ENCODE measurements at places on chromosomes 13 and 19. TPM values are rescaled to one million over a fixed set of nuclear protein-coding genes. Genes with fewer than 3 reads are reported as not detected.
A peak's percentile ranks its signal among the peaks of the same experiment; 100 is the strongest.

- H3K36me3 ChIP-seq, result no peaks in the 10 kb centered on the region
- no peaks in the 10 kb centered on the region for H3K4me1 ChIP-seq
- no peaks in the 10 kb centered on the region for H3K27me3 ChIP-seq
- H3K4me3 ChIP-seq, result no peak overlapping the region
These were observed 92.9 kb upstream of the SGCG start for GRCh38 chr13:23087880-23088279.

DNA sequence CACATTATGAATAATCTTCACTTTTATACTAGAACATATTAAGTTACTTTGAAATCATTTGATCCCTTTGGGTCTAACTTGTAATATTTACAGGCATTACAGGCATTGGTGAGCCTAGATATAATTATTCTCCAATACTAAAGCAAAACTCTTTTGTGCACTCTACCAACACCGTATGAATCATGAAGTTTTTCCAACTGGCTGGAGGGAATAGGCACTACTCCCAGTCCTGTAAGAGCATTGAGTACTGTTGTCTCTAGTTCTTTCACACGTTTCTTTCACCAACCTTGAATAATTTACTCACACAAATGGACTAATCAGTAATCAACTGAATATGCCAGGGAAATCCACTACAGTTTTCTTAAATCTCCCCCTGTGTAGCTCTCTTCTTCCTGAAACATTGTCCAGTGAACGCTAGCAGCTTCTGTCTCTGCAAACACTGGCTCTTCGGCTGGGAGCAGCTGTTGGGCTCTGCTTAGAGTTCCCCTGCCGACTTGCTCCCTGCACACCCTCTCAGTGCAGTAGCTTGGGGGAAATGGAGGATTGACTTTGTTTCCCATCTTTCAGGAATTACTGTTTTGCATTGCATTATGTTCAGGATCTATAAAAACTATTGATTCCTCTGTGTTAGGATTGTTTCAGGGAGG lies 476.7 kb downstream of the RFC3 start:
- no peaks in the 10 kb centered on the region for H3K4me1 ChIP-seq
- H3K27ac ChIP-seq, result no peak overlapping the region

DNA sequence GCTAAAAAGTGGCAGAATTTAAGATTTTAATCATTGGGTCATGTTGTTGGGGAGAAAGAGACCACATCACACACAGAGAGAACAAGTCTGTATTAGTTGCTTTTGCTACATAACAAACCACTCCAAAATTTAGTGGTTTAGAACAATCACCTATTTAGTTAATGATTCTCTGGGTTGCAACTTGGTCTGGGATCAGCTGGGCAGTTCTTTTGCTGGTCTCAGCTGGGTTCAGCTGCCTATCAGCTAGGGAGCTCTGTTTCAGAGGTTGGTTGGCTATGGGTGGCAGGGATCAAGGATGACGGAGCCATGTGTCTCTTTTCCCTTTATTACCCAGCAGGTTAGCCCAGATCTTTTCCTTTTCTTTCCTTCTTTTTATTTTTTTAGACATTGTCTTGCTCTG lies 8.9 kb downstream of the PINLYP start:
- H3K36me3 ChIP-seq, result no peaks in the 10 kb centered on the region
- no peak for DNase-seq
- H3K27me3 ChIP-seq, result no peaks in the 10 kb centered on the region
- no peak overlapping the region for H3K27ac ChIP-seq

- no peaks in the 10 kb centered on the region for H3K4me1 ChIP-seq
- H3K36me3 ChIP-seq, result no peaks in the 10 kb centered on the region
- no peak overlapping the region for H3K4me3 ChIP-seq
- DNase-seq, result no peak
- H3K27ac ChIP-seq, result no peak overlapping the region
These were observed 10.2 kb downstream of the ENOX1 start for GRCh38 chr13:43776501-43777079.

The IGFL1 gene
- total RNA-seq, result not detected

The RGS9BP gene
- total RNA-seq, result 0.89 TPM

GRCh38 chr13:56975647-56976046 lies 165.1 kb upstream of the PRR20A start:
- no peak overlapping the region for H3K27ac ChIP-seq
- no peaks in the 10 kb centered on the region for H3K27me3 ChIP-seq
- no peak overlapping the region for H3K4me3 ChIP-seq
- no peaks in the 10 kb centered on the region for H3K36me3 ChIP-seq
- no peak for DNase-seq
- no peaks in the 10 kb centered on the region for H3K4me1 ChIP-seq

DNA sequence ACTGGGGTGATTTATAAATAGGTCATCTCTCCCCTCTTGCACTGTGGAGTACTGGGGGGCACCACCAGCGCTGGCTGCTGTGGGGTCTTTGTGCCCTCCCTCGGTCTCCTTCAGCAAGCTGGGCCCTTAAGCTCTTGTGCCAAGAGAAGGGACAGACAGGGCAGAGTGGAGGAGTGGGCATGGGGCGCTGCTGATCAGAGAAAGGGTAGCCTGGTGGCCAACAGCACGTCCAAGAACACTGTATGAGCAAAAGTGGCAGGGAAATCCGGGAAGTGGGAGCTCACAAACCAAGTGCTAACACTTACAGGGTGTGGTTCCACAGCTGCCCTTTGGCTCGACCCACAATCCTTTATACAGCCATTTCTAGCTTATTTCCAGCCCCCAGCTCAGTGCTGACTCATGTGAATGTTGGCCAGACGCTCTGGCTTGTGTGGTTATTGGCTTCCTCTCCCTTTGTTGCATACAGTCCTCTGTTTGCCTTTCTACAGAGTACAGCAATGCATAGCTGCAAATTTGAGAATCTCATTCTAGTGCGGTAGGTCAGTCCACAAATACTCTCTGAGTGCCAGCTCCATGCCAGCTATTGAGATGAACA lies 298.8 kb downstream of the SHISA2 start:
- no peaks in the 10 kb centered on the region for H3K36me3 ChIP-seq
- no peak for DNase-seq
- no peaks in the 10 kb centered on the region for H3K4me1 ChIP-seq
- no peak overlapping the region for H3K4me3 ChIP-seq
- H3K27ac ChIP-seq, result no peak overlapping the region

GRCh38 chr13:94708031-94708859 lies 4.1 kb downstream of the SOX21 start:
- no peak for DNase-seq
- no peak overlapping the region for H3K4me3 ChIP-seq

DNA sequence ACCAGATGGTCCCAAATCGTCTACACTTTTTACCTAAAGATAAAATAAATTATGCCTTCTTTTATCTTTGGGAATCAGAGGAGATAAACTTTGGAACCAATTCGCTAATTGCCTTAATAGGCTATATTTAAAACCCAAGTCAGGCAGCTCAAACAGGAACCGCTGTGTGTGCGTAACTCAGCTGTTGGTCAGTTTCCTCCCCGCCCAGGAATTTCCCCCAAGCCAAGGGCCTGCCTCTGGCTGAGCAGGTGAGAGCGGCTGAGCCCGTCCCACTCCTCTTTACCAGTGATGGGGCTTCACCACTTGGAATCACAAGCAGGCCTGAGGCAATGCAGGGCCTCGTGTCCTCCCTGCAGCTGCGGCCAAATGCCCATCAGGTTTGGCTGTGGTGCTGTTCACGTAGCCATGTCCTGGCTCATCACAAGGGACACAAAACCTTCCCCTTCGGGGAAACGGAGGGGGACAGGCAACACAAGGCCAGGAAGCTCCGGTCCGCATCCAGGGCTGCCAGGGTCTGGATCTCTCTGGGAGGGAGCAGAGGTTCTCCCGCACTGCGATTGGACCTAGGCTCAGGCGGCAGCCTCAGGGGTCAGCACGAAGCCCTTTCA lies 503 bp upstream of the SLC7A9 start:
- H3K27me3 ChIP-seq, result no peaks in the 10 kb centered on the region
- H3K27ac ChIP-seq, result no peak overlapping the region
- H3K4me1 ChIP-seq, result no peaks in the 10 kb centered on the region
- H3K4me3 ChIP-seq, result no peak overlapping the region
- H3K36me3 ChIP-seq, result no peaks in the 10 kb centered on the region
- DNase-seq, result no peak

GRCh38 chr19:7658219-7658686 lies 10.6 kb upstream of the RETN start:
- no peaks in the 10 kb centered on the region for H3K27me3 ChIP-seq
- peak; percentile 70 for DNase-seq
- no peaks in the 10 kb centered on the region for H3K36me3 ChIP-seq

The MPND gene
- 24.7 TPM for total RNA-seq

DNA sequence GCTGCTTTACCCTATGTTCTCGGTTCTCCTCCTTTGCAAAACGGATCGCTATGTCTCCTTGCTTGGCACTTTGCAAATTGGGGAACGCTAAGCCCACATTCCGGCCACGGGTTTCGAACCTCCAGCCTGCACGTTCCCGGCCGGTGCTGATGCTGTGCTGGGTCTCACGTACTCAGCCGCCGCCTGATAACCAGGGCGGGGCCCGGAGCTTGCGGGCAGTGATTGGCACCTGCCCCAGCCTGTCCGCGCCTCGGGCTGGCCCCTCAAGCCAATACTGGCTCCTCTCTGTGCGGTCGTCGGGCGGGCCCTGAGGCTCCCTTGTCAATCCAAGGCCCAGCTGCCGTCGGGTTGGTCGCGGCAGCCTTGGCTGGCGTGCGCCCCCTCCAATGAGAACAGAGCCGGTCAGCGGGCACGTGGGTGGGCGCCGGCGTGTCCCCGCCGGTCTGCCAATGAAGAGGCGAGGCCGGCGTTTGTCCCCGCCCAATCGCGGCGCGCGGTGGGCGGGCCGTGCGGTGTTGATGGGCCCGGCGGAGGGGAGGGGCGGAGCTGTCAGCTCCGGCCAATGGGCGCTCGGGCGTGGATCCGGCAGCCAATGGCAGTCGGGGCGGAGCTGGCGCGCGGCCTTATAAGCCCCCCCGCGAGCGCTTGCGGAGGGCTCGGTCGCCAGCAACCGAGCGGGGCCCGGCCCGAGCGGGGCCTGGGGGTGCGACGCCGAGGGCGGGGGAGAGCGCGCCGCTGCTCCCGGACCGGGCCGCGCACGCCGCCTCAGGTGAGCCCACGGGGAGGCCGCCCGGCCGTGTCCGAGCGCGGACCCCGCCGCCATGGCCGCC lies at the start of gene KDM4B:
TSS of gene KDM4B (plus strand) at position 652 of the 830 bp plus-strand sequence. CDS start 63,778 bp downstream, outside the sequence.
- H3K4me3 ChIP-seq, result peak within 1 kb of the TSS; percentile 66
- peak within 1 kb of the TSS; percentile 42 for H3K27ac ChIP-seq
- peaks cover 37% of the 10 kb centered on the region for H3K4me1 ChIP-seq
- DNase-seq, result peak; percentile 100

The LRRC25 gene
- total RNA-seq, result 0.73 TPM

GRCh38 chr13:35838356-35838755 lies 292.8 kb downstream of the DCLK1 start:
- DNase-seq, result no peak
- H3K36me3 ChIP-seq, result no peaks in the 10 kb centered on the region
- H3K4me3 ChIP-seq, result no peak overlapping the region
- H3K27me3 ChIP-seq, result no peaks in the 10 kb centered on the region
- H3K27ac ChIP-seq, result no peak overlapping the region
- H3K4me1 ChIP-seq, result no peaks in the 10 kb centered on the region

- no peaks in the 10 kb centered on the region for H3K27me3 ChIP-seq
- H3K36me3 ChIP-seq, result peaks cover 41% of the 10 kb centered on the region
- peaks cover 30% of the 10 kb centered on the region for H3K4me1 ChIP-seq
- H3K27ac ChIP-seq, result peak overlapping the region; percentile 78
- DNase-seq, result no peak
These were observed 2.2 kb downstream of the TRIM28 start for GRCh38 chr19:58546019-58546530.

- H3K4me1 ChIP-seq, result peaks cover 3% of the 10 kb centered on the region
- H3K36me3 ChIP-seq, result peaks cover 24% of the 10 kb centered on the region
- H3K4me3 ChIP-seq, result no peak overlapping the region
- no peak for DNase-seq
- H3K27me3 ChIP-seq, result no peaks in the 10 kb centered on the region
These were observed 23.3 kb downstream of the IL12RB1 start for GRCh38 chr19:18063463-18063862.

GRCh38 chr13:105825071-105825470 lies 710.4 kb downstream of the EFNB2 start:
- H3K4me1 ChIP-seq, result no peaks in the 10 kb centered on the region
- no peak overlapping the region for H3K27ac ChIP-seq
- H3K27me3 ChIP-seq, result no peaks in the 10 kb centered on the region
- no peaks in the 10 kb centered on the region for H3K36me3 ChIP-seq
- H3K4me3 ChIP-seq, result no peak overlapping the region

The OR7A5 gene
- not detected for total RNA-seq

DNA sequence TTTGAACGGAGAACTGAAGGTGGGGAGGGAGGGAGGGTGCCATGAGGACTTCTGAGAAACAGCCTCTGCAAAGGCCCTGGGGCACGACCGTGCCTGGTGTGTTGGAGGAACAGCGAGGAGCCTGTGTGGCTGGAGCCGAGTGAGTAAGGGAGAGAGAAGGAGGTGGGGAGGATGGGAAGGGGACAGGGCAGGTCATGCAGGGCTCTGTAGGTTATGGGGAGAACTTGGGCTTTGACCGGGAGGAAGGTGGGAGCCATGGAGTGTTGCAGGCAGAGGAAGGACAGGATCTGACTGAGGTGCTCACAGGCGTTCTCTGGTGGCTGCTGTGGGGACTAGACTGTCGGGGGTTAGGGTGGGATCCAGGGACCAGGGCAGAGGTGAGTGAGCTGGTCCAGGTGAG lies 6.7 kb downstream of the MPND start:
- no peaks in the 10 kb centered on the region for H3K36me3 ChIP-seq
- DNase-seq, result no peak
- H3K27ac ChIP-seq, result no peak overlapping the region
- H3K4me3 ChIP-seq, result no peak overlapping the region
- no peaks in the 10 kb centered on the region for H3K4me1 ChIP-seq

DNA sequence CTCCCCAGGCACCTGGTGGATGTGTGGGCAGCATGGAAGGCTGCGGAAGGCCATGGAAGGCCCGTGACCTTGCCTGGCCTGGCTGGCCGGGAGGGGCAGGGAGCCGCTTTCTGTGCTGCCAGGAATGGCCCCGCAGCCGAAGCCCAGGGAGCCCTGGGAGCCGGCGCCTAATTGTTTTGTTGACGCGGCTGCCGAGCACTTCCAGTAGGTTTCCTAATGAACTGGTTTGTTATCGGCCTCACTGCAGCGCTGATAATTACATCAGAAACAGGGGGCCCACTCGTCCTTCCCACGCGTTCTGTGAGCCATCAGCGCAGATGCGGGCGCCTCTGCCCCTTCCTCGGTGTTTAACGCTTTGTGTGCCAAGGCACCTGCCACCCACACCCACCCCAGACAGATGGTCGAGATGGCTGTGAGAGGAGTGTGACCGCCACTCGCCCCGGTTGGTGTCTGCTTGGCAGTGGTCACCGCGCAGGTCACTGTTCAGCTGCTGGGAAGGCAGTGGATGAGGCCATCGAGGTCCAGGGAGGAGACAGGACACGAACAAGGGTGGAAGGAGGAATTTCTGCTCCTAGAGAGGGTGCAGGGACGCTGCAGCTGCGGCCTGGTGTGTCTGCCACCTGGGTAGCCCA lies 124.5 kb downstream of the KDM4B start:
- H3K27me3 ChIP-seq, result no peaks in the 10 kb centered on the region
- no peak overlapping the region for H3K4me3 ChIP-seq
- H3K36me3 ChIP-seq, result no peaks in the 10 kb centered on the region

The ZNF211 gene
- total RNA-seq, result 53.3 TPM

DNA sequence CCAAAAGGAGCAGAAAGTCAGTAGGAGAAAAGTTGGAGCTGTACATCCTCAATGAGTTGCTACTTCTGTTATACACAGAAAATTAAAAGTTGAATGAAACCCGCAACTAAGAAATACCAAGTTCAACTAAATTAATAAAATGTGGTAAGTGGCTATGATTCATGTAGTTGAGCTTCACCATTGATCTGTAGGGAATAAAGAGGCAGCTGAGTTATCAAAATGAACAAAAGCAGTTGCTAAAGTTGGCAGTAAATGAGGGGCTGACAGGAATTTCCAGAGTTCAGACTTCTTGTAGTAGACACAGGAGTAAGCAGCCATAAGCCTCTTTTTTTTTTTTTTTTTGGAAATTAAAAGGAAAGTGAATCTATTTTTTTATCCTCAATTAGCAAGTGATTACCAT lies 234.6 kb downstream of the POSTN start:
- no peaks in the 10 kb centered on the region for H3K27me3 ChIP-seq
- DNase-seq, result no peak
- H3K4me3 ChIP-seq, result no peak overlapping the region

The PEX11G gene
- 0.73 TPM for total RNA-seq

Data from CD4-positive, alpha-beta memory T cell (primary cell).